ENCODE measurements at places on chromosomes 13 and 19.
A peak's percentile ranks its signal among the peaks of the same experiment; 100 is the strongest.

- no peak for DNase-seq
Measured at GRCh38 chr19:27935669-27936068, 1277.3 kb downstream of the UQCRFS1 start.

- no peak for DNase-seq
Measured at GRCh38 chr13:106373304-106373988, 162.0 kb downstream of the EFNB2 start.

- no peak for DNase-seq
Measured at GRCh38 chr13:70473907-70474306, 365.7 kb upstream of the KLHL1 start.

- no peak for DNase-seq
Measured at GRCh38 chr13:79995334-79995733, 345.6 kb downstream of the SPRY2 start.

- no peak for DNase-seq
Measured at GRCh38 chr13:106997696-106998095, 429.8 kb upstream of the ARGLU1 start.

DNA sequence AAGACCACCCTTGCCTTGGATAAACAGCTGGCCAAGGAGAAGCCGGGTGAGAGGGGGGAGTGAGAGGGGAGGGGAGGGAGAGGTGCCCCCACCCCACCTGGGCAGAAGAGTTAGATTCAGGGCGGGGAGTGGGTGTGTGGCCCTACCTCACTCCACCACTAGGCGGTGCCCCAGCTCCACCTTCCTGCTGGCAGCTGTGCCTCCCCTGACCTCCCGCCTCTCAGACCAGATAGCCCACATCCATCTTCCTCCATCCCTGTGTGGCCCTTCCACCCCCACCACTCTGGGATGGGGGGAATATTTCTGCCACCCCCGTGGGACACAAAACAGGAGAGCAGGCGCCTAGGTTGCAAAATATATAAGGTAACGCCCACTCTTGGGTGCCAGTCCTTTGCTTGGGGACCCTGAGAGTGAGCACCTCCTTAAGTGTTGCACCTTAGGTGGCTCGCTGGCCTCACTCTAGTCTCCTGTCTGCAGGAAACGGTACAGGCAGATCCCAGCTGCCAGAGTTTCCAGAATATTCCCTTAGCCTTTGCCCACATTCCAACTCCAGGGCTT is 13.8 kb upstream of the EHD2 start:
- peak; percentile 59 for DNase-seq

DNA sequence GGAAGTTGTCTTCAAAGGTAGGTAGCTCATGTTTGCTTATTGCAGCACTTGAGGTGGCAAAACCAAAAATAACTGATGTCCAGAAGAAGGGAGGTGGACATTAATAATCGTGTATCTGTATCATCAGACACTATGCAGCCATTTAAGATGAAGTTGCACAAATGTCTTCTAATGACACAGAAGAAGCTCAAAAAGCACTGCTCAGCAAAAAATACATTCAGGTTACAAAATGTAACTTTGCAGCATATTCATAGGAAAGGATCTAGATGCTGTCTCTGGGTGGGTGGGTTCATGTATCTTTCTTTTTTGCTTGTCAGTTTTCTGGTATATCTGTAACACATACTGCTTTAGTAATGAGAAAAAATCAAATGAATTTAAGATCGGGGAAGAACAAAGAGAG is 247.8 kb downstream of the DNAJC15 start:
- DNase-seq: no peak

DNA sequence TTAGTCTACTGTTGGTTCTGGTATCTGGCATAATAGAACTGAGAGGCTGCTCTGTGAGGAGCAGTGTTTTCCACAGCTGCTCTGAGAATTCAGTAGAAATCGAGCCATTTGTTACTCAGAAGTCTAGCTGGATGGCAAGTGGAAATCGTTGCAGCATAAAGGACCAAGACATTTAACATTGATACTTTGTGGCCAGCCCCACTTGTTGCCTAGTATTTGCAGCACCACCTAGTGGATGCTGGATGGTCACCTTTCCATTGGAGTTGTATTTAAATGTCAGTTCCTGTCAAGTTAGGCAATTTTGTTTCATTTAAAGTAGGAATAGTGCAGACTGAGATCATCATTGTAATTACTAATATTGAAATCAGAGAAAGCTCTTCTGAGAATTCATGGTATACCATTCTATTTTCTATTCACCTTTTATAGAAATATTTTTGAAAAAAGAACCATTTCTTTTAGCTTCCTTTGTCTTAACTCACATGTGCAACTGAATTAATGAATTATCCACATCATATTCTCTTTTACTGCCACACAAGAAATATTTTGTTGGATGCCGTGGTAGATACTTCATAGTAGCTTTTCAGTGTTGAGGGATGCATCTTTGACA is 64.6 kb downstream of the PDS5B start:
- peak; percentile 67 for DNase-seq

- DNase-seq: peak; percentile 94
Measured at GRCh38 chr19:19515642-19516519, at the start of gene NDUFA13. TSS of gene NDUFA13 (plus strand) at chr19:19516225. CDS start at chr19:19516239, 14 bp downstream.

- DNase-seq: no peak
Measured at GRCh38 chr13:113769106-113769505, 10.1 kb downstream of the TMEM255B start.

- no peak for DNase-seq
Measured at GRCh38 chr13:93789058-93789457, 562.5 kb downstream of the GPC6 start.

- no peak for DNase-seq
Measured at GRCh38 chr13:46158222-46158621, 23.8 kb downstream of the LCP1 start.

DNA sequence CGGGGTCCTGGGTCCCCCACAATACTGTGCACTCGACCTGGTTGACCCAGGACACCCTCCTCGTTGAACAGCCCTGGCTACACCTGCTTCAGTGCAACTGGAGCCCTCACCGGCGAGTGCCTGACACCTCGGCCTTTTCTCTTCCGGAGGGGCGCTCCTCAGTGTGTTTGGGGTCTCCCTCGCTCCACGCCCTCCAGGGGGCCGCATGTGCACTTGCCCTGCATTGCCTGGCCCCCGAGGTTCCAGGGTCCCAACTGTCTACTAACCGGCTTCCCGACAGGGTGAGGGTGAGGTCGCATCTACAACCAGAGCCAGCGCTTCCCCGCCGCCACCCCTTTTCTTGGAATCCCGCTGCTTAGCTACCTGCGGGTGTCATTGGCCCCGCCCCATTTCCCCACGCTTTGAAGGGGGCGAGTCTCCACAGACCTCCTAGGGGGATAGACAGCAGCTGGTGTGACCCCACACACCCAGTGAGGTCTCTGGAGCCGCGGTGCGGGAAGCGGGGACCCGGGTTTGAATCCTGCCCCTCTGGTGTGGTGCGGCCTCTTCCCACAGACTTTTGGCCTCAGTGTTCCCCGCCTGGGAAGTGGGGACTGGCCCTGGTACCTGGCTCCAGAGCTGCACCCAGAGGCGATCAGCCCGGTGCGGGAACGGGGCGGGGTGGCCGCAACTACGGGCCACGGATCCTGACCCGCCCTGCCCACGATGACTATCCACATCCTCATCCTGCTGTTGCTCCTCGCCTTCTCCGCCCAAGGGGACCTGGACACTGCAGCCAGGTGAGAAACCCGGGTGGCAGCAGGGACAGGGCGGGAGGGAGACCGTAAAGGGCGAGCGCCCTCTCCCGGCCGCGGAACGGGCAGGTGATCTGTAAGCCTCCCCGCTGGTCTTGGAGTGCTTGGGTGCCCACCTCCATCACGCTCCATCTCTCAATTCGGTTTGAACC is at the start of gene ADM5:
Gene ADM5, plus strand, starts transcription at position 462 of the 946 bp plus-strand sequence. Its CDS starts 244 bp downstream, at position 706.
- DNase-seq: peak; percentile 44

- no peak for DNase-seq
Measured at GRCh38 chr19:32287086-32287485, 58.3 kb upstream of the ZNF507 start.

- DNase-seq: no peak
Measured at GRCh38 chr13:107835339-107836018, 379.9 kb downstream of the LIG4 start.

GRCh38 chr19:12859546-12859945 is 21.2 kb downstream of the MAST1 start:
- no peak for DNase-seq

GRCh38 chr13:43347877-43348276 is 324.5 kb downstream of the DNAJC15 start:
- DNase-seq: no peak

GRCh38 chr19:55068950-55069864 is 6.3 kb upstream of the RDH13 start:
- no peak for DNase-seq

GRCh38 chr19:19256072-19256969 is 16.8 kb downstream of the TM6SF2 start:
- no peak for DNase-seq

DNA sequence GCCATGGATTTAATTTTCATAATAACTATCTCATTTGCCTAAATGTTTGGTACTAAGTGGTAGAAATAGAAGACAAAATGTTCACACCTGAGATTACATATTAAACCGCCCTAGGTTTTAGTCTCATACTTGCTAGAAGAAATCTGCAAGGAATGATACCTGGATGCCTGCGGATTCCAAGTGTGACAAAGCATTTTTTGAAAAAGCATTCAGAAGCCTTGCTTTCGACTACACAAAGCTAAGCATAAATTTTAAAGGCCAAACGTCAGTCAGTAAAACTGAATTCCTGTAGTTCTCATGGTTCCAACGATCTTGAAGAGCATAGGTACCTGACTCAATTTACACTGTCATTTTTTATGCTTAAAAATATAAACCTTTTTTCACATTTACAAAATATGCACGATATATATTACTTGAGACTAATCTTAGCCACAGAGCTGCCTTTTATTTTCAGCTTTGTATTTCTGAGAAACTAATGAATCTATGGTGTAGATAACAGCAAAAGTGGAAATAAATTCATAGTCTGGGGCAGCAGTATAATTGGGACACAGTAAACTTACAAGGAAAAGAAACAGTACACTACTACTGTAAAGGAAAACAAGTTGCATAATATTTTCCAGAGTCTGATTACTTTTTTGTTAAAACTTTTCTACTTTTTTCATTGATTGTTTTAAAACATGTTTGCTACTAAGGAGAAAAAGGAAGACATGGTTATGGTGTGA is 1.2 kb upstream of the LRRC63 start:
- DNase-seq: no peak

DNA sequence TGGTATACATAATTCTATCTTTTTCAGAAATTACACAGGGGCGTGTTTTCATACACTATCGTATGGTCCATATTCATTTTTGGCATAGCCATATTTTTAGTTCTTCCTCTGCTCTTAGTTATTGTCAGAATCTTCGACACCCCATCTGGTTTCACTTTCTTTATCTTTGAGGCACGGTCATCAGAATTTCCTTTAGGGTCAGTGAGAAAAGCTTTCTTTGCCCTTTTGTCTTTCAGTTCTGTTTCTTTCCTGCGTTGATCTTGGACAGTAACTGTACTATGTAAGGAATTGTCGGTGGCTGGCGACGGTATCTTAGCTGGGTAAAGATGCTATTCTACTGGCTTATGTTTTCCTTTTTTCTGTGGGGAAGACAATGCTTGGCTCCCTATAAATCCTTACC is 10.6 kb upstream of the KIR2DL4 start:
- DNase-seq: no peak

DNA sequence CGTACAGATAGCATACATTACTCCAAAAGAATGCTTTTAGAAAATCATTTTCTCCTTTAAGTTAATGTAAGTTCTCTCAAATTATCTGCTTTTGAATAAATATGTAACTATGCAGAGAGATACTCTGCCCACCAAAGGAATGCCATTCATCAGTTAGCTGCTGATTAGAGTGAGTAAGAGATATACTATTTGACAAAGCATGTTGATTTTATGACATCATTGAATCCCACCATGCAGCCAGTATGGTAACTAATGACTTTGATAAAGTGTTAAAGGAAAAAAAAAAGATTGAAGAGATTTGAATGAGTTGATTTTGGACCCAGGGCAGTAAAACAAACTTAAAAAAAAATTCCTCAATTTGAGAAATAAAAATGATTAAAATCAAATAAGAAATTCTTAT is 521.5 kb downstream of the SLITRK6 start:
- no peak for DNase-seq

DNA sequence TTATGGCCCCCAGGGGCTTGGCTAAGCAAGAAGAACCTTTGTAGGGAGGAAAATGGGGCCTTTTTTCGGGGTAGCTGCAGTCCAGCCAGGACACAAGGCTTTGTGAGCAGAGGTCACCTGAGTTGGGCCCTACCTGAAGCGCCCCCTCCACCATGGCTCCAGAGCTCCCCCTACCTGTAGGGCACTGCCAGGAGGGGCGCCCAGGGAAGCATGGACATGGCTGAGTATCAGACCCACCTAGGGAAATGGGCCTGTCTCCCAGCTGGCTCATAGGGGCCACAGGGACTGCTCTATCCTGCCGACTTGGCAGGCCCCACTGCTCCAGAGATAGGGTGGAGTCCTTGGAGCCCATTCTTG is 9.0 kb upstream of the CEBPA start:
- DNase-seq: no peak

- DNase-seq: no peak
Measured at GRCh38 chr13:113239986-113240385, 30.6 kb downstream of the CUL4A start.

DNA sequence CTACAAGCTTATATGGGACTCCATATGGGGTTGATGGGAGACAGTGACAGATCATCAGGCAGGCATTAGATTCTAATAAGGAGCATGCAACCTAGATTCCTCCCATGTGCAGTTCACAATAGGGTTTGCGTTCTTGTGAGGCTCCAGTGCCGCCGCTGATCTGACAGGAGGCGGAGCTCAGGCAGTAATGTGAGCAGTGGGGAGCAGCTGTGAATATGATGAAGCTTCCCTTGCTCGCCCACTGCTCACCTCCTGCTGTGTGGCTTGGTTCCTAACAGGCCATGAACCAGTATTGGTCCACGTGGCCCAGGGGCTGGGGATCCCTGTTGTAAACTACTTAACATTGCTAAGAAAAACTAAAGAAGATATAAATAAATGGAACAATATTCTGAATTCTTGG is 378.4 kb downstream of the KCNRG start:
- no peak for DNase-seq

DNA sequence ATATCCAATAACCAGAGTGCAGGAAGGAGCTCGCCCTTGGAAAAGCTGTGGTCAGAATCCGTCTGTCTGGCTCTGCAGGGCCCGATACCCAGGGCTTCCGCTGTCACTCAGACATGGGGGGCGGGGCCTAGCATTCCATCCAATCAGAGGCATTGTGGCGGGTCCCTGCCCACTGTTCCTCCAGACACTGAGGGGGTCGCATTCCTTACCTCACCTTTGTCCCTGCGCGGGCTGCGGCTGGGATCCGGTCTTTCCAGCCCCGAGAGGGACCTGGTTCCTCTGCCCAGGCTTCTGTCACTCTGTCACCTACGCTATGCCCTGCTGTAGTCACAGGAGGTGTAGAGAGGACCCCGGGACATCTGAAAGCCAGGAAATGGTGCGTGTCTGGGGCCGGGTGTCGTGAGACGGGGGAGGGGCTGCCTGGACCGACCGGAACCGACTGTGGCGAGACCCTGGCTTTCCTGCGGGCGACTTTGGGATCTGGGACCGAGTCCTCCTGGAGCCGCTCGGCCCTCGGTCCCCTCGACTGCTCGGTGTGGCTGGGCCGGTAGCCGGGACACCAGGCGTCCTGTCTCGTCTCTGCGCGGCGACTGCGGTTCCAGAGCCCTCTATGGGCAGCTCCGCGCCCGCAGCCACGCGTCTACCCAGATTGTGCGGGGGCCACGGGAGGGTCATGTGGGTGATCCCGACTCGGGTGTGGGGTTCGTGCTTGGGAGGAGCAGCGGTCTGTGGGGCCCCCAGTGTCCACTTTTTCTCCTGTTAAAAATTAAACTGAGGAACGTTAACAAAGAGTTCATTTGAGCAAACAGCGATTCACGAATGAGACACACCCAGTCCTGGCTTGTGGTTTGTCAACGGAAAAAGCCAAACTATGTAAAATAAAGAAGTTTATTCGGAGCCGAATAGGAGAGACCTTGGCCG is at the start of gene ZNF69:
Gene ZNF69, plus strand, starts transcription at position 172 of the 921 bp plus-strand sequence. Its CDS starts 142 bp downstream, at position 314.
- DNase-seq: peak; percentile 61

- DNase-seq: no peak
Measured at GRCh38 chr13:113152691-113152983, 5.8 kb upstream of the PROZ start.
